ENCODE measurements at places on chromosomes 12 and 14.
A peak's percentile ranks its signal among the peaks of the same experiment; 100 is the strongest.

- peak; percentile 50 for DNase-seq
These were observed 45.0 kb downstream of the NOPCHAP1 start for GRCh38 chr12:105030820-105031807.

DNA sequence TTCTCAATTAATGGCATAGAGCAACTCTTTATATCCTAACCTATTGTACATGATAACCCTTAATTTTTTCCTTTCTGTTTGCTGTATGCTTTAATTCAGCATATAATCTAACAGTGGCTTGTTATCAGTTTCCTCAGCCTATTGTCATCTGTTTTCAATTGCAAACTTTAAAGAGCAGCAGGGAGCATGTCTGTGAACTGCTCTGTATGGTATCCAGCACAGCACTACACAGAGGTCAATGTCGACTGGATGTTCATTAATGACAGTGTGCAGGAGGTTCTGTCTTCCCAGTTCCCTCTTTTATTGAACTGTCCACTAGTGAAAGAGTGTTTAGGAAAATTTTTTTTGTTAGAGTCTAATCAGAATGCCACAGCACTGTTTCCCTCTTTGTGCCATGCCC, 609.1 kb downstream of the SOX5 start:
- no peak for DNase-seq

GRCh38 chr14:64718762-64719161, 14.5 kb downstream of the PLEKHG3 start:
- no peak for DNase-seq

DNA sequence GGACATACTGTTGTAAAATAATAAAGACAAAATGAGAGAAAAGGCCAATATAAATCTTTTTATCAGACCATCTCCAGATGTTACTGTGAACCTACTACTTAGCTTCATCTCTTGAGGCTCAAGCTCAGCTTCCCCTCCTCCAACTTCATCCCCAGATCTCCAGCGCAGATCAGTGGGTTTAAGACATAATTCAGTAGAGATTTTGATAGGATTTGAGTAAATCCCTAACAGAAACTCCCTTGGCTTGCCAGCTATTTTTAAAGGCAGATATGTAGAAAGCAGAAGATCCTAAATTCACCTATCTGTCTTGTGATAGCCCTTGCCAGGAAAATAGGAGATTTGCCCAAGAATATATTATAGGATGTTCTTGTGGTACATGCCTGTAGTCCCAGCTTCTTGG, 236.7 kb downstream of the FBXL14 start:
- DNase-seq: no peak

GRCh38 chr12:13258197-13258596, 61.7 kb downstream of the EMP1 start:
- no peak for DNase-seq

DNA sequence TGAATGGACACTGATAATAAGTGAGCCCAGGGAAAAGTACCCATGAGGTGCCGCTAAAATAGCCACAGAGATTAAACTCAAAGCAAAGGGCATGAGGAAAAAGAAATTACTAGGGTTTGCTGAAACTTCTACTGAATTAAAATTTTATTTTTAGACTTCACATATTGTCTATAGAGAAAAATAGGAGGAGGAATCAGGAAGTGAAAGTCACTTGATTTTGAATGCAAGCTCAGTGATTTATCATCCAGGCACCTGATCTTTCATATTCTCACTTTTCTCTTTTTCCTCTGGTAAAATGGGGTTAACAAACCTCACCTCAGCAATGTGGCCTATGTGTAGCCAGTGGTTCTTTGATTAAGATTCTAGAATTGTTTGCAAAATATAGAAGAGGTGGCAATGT, 479.8 kb downstream of the BCL11B start:
- no peak for DNase-seq

DNA sequence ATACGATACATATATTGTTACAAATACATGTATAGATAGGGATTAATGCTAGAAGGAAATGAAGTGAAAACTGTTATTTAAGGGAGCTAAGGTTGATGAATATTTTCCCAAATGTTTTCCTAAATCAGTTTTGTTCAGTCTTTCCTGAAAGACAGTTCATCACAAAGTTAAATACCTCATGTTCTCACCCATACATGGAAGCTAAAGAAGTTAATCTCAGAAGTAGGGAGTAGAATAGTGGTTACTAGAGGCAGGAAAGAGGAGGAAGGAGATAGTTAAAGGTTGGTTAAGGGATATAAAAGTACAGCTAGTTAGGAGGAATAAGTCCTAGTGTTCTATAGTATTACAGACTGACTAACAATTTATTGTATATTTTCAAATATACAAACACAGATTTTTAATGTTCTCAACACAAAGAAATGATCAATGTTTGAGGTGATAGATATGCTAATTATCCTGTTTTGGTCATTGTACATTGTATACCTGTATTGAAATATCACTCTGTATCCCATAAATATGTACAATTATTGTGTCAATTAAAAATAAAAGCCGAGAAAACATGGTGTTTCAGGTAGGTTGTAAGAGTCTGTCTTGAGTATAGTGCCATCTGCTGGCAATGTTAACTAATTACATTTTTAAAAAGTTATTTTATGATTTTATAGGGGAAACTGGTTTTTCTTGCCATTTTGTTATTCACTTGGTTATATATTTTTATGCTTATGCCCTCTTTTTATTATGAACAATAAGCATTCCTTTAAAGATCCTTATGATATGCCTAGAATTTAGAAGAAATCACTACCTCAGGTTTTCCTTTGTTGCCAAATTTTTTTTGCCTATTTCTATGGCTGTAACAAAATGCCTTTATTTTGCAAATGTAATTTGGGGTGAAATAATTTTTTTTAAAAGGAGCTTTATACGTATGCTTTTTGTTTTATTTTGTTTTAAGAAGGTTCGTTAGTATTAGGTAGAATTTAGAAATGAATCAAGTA, 26.9 kb downstream of the ZDHHC17 start:
- peak; percentile 18 for DNase-seq

DNA sequence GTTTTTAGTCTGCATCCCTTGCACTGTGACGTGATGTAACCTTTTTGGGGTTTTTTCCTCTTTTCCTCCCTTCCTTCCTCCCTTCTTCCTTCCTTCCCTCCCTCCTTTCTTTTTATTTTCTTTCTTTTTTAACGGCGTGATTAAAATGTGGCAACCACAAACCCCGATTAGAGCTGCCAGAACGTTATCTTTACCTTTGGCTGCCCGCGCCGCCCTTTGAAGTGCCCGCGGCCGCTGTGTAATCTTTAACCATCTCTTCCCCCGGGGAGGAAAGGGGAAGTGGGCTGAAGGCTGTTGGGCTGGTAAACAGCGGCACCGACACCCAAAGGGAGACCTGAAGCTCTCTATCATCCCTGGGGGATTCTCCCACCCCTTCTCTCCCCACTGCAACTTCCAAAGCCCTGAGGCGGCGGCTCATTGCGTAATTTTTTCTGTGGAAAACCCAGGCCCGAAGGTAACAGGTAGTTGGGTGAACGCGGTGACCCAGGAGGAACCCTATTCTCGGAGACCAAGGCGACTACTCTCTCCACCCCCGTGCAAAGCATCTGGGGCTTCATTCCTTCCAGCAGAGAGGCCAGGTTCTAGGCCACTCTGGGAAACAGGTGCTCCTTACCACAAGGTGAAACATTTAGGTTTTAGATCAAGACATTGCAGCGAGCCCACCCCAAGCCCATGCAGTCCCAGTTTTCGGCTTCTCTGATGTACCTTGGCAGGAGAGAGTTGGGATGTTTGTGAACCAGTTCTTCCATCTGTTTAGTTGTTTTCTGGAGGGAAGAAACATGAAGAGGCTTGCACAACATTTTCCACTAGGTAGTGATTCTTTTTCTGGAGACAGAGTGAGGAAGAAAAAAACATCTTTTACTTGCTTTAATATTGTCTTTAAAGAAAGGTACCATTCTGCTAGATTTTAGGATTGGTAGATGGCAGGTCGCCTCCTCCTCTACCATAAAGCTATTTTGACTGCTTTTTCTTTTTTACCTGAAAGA, 1.5 kb downstream of the LGR5 start:
- DNase-seq: no peak

DNA sequence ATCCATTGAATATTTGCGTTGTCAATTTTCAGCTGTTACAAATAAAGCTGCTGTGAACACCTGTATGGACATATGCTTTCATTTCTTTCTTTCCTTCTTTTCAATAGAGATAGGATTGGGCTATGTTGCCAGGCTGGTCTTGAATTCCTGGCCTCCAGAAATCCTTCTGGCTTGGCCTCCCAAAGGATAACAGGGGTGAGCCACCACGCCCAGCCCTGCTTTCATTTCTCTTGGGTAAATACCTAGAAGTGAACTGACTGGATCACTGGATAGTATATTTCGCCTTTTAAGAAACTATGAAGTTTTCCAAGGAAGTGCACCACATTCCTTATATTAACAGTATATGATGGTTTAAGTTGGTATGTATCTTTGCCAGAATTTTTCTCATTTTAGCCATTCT, 32.3 kb upstream of the EAPP start:
- DNase-seq: no peak

- no peak for DNase-seq
These were observed 536 bp upstream of the WNT1 start for GRCh38 chr12:48977290-48978281.

DNA sequence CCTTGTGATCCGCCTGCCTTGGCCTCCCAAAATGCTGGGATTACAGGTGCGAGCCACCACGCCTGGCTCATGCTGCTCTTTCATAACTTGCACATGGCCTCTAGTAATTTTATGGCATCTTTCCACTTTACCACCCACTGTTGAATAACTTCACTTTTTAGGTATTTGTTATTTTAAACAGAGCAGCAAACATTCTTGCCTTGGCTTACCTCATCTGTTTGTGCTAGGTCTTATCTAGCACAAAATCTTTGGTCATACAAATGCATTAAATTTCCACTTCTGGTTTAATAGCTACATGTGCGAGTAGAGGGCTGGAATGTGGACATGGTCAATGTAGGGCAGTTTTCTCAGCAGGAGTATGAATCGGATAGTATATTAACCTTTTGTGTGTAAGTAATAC, 38.8 kb upstream of the ATF7IP start:
- DNase-seq: no peak

DNA sequence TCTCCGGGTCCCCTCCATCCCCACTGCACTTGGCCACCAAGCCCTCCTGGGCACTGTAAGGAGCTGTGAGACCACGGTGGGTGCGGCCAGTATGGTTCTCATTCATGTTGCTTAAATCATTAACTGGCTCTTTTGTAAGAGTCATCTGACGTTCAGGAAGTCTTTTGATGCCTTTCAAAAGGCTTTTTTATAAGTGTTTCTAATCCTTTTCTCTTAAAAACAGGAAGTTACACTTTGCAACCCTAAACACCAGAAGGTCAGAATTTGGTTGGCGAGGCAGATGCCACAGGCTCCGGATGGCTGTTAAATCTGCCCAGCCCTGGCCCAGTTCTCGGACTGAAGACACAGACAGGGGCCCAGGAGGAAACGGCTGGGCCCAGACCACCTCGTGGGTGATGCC, 26.1 kb upstream of the DIO3 start:
- DNase-seq: no peak

GRCh38 chr12:12786351-12786705, 869 bp downstream of the APOLD1 start:
- DNase-seq: no peak

DNA sequence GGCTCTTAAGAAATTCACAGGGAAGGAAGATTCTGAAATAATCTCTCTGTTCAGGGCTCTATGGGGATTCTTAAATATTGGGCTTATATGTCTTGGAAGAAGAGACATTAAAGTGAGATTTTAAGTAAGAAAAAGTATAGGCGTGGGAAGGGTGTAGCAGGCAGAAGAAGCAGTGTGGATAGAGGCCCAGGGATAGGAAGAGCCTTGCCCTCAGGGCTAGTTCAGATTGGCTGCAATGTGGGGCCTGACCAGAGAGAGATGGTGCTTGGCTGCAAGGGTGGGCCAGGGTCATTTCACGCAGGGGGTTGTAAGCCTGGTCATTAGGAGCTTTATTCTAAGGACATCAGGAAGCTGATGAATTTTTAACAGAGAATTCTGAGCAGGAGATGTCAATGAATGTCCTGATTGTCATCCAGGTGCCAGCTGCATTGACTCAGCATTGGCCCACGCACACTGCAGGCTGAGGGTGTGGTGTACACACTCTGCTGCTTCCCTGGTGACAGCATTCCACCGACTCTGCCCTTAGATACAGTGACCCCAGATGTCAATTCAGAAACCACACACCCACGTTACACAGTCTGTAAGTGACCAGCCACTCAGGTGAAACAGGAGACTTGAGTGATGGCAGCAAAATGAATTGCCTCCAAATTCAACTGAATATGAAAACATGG, 582.5 kb downstream of the NRXN3 start:
- DNase-seq: no peak

- DNase-seq: no peak
These were observed 23.0 kb downstream of the GLT8D2 start for GRCh38 chr12:104026841-104027599.

DNA sequence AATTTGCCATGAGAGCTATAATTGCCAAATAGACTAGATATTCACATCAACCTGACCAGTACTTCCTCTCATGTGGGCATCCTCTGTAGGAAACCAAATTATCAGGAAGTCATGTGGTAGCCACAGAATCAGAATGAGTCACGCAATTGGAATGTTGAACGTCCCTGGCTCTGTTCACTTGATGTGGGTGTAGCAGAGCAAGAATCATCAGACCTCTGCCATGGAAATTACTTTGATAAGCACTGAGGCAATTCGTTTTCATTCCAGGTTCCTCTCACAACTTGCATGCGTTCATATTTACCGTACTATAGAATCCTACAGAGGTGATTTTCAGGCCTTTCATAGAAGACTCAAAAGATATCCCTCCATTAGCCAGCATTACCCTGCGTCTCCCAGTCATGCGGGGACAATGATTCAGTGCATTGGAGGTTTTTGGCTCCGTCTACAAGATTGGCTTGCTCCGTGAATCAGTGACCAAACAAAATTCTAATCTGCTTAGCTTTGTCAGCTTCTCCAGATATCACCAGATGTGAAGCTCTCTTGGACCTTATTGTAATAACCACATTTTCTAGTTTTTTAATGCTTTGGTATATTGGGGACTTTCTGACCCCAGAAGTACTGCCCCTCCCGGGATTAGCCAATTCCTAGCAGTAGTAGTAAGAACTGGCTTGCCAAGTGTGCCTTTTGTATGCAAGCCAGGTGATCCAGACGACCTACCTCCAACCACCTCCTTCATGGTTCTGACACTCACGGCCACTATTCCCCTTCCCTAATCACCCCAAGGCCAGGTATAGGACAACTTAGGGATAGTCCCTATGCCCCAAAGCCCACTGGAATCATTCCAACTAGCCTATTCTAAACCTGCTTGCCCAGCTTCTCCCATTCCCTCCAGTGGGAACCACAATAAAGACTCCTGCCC, 133.4 kb downstream of the KICS2 start:
- no peak for DNase-seq

GRCh38 chr14:85562630-85563029, 32.7 kb downstream of the FLRT2 start:
- DNase-seq: no peak

DNA sequence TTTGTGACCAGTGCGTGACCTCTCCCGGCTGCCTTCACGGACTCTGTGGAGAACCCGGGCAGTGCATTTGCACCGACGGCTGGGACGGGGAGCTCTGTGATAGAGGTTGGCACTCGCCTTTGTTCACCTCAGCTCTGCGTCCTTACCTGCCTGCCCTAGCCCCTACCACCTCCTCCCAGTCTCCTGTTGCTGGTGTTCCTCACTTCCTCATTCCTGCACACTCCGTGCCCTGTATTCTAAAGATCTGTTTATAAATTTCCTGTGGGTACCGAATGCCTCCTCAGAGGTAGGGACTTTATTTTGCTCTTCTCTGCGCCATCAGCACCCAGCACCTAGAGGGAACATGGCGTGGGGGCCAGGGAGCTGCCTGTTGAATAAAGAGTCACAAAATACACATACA, 2.3 kb downstream of the DLK1 start:
- no peak for DNase-seq

All from NCI-H1105 (cell line).